ENCODE measurements at places on chromosomes 16 and 17.

DNA sequence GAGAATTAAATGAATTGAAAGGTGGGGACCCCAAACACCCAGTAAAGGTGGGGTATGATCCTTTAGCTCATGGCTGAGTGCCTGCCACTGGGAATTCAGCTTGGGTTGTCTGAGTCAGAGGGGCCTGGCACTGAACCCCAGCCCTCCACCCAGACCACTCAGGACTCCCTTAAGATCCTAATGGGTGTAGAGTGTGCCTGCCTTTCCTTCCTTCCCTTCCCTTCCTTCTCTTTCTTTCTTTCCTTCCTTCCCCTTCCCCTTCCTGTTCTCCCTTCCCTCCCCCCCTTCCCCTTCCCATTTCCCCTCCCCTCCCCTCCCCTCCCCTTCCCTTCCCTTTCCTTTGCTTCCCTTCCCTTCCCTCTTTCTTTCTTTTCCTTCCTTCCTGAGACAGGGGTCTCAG, 29.9 kb upstream of the GNA13 start:
- no peak for DNase-seq

- no peak for DNase-seq
Observed at GRCh38 chr16:48870141-48870540, 260.2 kb upstream of the N4BP1 start.

GRCh38 chr17:58818654-58819053, 63.0 kb downstream of the PPM1E start:
- no peak for DNase-seq

DNA sequence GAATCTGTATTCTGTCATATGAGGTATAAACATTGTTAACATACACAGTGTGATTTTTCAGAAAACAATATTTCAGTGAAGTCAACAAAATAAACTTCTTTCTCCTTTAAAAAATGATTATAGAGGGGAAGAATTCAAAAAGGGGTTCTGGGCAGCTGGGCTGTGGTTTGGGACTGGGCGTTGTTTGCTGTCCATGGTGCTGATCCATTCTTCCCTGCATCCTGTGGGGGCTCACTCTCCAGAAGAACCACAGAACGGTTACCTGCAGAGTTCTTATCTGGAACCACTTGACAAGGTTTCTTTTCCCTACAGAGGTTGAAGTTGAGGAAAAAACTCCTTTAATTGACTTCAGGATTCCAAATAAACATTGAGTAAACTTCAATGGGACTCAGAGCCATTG, 1091.0 kb downstream of the CDH8 start:
- DNase-seq = no peak

- peak; percentile 42 for DNase-seq
Observed at GRCh38 chr17:78173097-78173715, 4.8 kb downstream of the SYNGR2 start.

DNA sequence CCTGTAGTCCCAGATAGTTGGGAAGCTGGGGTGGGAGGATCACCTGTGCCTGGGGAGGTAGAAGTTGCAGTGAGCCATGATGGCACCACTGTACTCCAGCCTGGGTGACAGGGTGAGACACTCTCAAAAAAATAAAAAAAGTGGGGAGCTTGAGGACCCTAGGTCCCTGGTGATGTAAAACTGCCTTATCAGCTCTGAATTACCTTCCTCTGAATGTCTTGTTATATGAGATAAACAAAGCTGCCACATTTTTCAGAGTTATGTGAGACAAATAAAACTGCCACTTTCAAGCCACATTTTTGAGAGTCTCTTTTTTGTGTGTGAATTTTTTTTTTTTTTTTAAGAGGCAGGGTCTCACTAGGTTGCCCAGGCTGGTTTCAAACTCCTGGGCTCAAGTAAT, 32.0 kb upstream of the B4GALNT2 start:
- DNase-seq = no peak

DNA sequence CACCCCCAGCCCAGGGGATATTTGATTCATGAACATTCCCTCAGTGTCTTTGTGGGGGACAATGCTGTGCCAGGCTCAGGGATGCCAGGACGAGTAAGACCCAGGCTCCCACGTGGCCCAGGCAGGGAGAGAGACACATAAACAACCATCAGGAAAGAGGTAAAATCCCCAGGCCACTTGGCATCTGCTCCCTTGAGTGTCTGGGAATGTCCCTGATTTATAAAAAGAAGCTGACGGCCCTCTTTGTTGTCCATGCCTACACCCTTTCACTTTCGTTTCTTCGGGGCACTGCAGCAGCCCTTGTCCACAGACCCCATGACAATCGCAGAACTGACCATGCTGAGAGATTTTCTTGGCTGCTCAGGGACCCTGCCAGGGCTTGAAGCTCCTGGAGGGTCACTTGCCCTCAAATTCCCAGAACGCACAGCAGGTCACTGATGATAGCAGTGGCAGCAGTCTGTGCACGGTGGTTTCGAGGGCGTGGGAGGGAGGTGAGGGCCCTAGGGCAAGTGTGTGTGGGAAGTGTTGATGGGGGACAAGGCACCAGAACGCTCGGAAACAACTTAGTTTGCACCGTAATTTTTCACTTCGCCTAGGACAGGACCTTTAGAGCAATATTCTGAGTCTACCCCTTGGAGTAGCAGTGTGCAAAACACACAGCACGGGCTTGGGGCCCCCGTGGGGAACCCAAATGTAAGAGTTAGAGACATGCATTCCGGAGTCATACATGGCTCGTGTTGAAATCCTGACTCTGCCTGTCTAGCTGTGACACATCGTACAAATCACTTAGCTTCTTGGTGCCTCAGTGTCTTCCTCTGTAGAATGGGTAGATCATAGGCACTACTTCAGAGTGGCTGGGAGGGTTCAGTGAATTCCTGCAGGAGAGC, 4.7 kb downstream of the NOD2 start:
- DNase-seq = peak; percentile 46

DNA sequence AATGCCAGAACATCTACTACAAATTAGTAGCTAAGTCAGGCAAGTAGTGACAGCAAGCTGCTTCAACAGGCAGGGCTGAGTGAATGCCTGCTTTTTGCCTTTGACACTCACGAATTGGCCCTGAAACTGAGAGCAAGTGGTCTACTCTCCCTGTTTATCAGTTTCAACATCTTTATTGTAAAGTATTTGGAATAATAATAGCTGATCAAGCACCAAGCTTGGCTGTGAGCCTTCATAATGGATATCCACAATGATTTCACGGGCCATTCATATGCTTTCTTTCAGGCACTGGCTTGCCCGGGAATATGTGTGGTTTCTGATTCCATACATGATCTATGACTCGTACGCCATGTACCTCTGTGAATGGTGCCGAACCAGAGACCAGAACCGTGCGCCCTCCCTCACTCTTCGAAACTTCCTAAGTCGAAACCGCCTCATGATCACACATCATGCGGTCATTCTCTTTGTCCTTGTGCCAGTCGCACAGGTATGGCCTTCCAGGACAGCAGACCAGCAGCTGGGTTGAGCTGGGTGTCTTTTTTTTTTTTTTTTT, 5.2 kb downstream of the TLCD3A start:
- DNase-seq = no peak

DNA sequence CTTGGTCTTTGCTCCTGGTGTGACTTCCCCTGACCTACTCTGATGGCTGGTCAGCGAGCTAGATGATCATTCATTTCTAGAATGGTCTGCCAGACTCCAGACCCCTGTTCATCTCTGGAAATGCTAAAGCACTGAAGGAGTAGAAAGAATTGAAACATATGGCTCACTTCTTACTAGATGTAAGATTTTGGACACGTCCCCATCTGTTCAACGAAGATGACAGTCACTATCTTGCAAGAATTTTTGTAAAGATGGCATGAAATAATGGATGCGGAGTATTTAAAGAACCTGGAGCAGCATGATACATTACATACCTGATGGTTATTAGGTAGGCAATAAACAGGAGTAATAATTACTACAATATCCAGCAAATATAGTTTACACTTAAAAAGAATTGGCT, 252.7 kb upstream of the SDK2 start:
- DNase-seq = no peak

DNA sequence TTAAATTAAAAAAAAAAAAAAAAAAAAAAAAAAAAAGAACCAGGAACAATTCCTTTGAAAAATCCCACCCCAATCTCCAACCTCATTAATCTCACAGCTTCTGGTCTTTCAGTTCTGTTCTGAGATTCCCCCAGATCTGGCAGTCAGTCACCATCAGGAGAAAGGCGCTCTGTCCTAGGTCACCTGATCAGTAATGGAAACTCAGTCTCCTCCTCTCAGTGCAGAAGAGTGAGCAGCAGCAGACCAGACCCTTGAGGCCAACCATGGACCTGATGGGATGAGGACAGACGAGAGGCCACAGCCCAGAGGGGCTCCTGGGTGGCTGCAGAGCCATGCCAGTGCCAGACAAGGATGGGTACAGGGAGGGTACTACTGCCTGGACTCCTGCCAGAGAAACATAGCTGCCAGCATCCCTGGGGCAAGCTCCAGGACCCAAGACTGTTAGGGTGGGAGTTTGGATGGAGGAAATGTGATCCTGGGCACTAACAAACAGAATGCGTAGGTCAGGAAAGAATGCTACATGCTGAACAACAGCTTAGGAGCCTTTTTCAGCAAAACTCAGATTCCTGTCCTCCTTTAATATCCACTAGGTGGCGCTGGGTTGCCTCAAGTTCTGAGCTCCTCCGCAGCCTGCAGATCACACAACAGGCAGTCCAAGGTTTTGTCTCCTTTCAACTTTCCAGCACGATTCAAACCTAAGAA, 28.7 kb downstream of the MPG start:
- peak; percentile 74 for DNase-seq

DNA sequence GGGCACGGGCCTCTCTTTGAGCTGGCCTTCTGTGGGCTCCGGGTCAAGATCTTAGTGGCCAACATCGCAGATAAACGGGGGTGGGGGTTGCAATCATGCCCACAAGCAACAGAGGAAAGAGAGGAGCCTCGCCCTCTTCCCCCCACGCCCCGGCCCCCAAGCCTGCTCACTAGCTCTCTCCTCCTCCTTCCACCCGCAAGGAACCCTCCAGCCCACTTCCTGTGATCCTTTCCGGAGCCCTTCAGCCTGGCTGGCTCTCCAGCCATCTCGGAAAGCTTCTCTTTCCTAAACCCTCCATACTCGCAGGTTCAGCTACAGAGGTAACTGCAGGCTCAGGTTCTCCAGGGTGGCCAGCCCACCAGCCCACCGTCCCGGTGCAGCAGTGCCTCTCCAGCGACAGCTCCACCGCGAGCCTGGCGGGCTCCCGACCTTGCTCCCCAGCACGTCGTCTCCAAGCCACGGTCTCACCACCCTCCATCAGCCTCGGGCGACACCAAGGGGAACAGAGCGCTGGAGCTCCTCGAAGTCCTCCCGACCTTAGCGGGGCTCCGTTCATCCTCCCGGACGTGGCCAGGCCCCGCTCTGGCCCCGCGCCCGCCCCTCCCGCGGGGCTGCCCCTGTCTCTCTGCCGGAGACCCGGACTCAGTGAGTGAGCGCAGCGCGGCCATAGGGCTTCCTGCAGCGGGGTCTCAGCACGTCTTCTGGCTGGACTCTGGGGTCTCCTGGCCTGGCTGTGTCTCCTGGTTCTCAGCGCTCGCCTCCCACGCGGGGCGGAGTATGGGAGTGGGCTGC, 12.9 kb upstream of the ODF4 start:
- no peak for DNase-seq

GRCh38 chr17:42531455-42532354, 4.3 kb upstream of the NAGLU start:
- peak; percentile 45 for DNase-seq

GRCh38 chr17:35765086-35765710, 4.5 kb downstream of the C17orf50 start:
- DNase-seq = no peak

DNA sequence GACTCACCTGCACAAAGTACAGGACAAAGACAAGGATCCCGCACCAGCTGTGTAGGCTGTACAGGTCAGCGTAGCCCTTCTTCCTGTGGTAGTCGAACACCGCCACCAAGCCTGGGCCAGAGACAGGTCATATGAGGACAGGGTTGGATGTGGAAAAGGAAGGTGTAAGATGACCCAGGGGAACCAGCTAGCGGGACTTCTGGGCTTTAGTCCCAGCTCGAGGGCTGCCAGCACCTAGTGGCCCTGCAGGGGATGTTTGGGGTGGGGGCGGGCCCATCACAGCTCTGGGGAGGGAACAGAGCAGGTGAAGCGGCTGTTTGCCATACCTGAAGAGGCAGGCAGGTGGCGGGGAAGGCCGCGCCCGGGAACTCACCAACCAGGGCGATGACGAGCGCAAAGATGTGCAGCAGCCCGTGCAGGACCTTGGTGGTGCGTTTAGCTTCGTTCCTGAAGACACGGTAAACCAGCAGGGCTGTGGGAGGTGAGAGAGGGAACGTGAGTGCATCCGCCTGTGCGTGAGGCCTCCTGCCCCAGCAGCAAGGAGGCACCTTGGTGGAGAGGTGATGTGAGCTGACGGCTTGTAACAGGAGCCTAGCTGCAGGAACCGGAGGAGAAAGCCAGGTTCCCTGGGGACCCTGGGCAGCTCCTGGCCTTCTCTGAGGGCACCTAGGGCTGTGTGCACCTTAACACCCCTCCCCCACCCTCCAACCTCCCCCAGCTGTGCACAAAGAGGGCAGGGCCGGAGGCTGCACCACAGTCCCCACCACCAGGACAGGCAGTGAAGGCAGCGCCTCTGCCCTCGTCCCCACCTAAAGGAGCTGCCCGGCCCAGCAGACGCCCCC, 10.2 kb downstream of the CYB561 start:
- DNase-seq = no peak

DNA sequence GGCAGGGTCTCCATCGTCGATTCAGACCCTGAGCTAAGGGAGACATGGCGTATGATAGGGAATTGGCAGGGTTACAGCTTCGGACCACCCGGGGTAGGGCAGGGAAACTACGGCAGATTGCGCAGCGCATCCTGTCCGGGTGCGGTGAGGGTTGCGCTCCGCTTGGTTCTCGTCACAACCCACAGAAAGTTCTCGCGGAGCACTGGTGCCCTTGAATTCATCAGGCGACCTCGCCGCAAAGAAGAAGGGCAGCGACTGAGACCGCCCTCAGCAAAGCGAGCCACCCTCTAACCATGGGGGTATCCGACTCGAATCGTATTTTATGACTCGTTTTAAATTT, 1.2 kb downstream of the HS3ST3B1 start:
- peak; percentile 50 for DNase-seq

All from CD4-positive, alpha-beta T cell treated with Interleukin-2 at 100 ng/mL for 4 hours (primary cell).